ENCODE measurements at places on chromosomes 1 and 21.

DNA sequence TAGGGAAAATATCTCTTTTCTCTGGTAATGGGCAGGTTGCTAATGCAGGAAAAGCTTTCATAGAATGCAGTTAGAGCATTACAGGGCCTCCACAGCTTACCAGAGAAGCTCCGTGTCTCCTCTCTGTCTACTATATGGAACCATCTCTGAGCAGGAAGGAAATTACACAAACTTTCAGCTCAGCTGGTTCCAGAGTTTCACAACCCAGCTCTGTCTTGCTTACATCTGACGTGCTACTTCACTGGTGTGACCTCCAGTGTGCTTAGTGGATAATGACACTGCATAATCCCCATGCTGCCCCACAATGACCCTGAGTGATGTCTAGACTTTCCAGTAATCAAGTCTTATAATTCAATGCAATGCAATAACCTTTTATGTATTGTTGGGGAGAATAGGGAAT, 4.3 kb upstream of the FGGY start:
- DNase-seq, result no peak

DNA sequence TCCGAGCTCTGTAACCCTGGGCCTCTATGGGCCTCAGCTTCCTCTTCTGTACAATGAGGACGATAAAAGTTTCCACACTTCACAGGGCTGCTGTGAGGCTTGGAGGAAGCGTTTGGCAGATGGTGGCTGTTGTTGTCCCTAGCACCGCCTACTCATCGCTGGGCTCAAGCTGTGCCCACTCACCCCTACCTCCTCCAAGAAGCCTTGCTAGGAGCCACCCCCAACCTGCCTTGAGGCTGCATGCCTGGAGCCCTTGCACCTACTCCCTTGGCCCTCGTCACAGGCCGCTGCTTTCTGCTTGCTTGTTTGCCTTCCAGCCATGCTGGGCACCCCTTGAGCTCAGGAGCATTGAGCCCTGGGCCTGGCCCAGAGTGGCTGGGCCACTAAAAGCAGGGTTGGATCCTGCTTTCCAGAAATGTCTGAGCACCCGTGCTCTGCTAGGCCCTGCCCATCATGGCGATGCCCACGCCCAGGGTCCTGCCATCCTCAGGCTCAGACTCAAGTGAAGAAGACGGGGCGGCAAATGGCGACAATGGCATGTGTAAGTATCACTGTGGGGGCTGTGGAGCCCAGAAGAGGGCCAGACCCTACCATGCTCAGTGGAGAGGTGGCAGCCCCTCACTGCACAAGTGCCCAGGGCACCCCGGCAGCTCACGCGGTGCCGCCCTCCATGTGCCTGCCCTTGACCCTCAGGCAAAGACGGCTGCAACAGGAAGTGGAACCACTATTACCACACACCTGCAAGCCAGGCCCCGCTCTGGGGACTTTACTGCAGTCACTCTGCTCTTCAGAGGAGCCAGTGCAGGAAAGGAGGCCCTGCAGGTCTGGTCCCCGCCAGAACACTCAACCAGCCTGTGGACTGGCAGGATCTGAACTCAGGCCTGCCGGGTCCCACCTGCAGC, 9.5 kb downstream of the SH3BGRL3 start:
- DNase-seq, result no peak

- DNase-seq, result no peak
Measured at GRCh38 chr1:86460998-86461397, 7.7 kb upstream of the CLCA1 start.

GRCh38 chr1:59759156-59759925, 55.4 kb upstream of the HOOK1 start:
- peak; percentile 49 for DNase-seq

DNA sequence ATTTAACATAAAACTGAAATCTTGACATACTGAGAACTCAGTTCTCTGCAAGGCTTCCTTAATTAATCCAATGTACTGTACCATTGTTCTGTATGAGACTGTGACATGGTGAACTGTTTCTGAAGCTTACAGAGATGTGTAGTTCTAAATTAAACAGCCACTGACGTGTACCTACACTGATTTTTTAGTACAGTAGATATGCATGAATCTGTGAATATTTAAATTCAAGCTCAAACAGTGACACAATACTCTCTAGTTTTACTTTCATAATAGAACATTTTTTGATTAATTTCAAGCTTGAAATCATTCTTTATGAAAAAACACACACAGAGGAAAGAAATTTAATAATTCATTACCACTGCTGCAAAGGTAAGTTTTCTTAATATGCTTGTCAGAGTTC, 577.4 kb downstream of the PTBP2 start:
- DNase-seq, result no peak

- no peak for DNase-seq
Measured at GRCh38 chr1:151976858-151977257, 16.8 kb downstream of the S100A10 start.

DNA sequence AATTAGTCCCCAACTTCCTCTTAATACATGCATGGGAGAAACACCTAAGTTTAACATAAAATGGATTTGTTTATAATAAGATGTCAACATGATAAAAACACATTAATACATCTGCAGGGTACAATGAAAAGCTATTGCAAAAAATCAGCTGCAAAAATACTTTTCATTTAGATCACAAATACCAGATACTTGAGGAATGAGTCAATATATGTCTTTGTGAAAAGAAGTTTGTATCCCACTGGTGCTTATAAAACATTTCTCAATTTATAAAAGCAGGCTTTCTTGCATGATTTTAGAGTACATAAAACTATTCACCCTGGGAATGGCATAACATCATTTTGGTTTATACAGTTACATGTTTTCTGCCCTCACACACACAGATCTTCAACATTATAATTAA, 18.6 kb upstream of the PRKAA2 start:
- no peak for DNase-seq

- no peak for DNase-seq
Measured at GRCh38 chr1:14740016-14740415, 141.5 kb downstream of the KAZN start.

GRCh38 chr1:119380304-119380703, 11.7 kb downstream of the HAO2 start:
- no peak for DNase-seq

- DNase-seq, result no peak
Measured at GRCh38 chr1:40435876-40436275, 14.4 kb upstream of the ZFP69B start.

DNA sequence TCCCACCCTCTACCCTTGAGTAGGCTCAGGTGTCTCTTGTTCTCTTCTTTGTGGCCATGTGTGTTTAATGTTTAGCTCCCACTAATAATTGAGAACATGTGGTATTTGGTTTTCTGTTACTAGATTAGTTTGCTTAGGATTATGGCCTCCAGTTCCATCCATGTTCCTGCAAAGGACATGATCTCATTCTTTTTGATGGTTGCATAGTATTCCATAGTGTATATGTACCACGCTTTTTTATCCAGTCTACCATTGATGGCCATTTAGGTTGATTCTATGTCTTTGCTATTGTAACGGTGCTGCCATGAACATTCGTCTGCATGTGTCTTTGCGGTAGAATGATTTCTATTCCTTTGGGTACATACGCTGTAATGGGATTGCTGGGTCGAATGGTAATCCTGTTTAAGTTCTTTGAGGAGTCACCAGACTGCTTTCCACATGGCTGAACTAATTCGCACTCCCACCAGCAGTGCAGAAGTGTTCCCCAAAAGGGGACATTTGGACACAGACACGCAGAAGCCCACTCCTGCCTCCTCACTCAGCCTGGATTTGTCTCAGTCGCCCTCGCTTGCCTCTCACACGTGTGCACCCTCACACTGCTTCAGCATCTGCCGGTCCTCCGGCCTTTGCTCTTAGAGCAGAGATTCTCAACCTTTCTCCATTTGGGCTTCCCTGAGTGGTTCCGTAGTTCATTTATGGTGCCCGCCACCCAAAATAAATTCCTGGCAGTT, 3.7 kb downstream of the MX2 start:
- DNase-seq, result no peak

GRCh38 chr1:33045814-33046213, 9.1 kb upstream of the AK2 start:
- DNase-seq, result no peak

DNA sequence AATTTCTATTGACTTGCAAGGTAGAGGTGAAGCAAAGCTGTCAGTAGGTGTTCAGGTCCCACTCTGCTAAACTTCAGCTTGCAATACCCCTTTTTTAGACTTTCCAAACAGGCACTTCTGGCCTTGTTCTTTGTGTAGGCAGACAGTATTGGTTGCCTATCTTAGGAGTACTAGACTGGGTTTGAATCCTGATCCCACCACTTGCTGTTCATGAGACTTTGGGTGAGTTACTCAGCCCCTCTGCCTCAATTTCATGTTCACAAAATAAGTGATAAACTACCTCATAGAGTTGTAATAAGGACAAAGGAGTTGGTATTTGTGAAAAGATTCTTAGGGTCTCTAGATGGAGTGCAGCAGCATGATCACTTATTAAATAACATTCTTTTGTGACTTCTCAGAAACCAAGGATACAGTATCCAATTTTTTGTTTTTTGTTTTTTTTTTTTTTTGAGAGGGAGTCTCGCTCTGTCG, 5.2 kb downstream of the RCC1 start:
- no peak for DNase-seq

DNA sequence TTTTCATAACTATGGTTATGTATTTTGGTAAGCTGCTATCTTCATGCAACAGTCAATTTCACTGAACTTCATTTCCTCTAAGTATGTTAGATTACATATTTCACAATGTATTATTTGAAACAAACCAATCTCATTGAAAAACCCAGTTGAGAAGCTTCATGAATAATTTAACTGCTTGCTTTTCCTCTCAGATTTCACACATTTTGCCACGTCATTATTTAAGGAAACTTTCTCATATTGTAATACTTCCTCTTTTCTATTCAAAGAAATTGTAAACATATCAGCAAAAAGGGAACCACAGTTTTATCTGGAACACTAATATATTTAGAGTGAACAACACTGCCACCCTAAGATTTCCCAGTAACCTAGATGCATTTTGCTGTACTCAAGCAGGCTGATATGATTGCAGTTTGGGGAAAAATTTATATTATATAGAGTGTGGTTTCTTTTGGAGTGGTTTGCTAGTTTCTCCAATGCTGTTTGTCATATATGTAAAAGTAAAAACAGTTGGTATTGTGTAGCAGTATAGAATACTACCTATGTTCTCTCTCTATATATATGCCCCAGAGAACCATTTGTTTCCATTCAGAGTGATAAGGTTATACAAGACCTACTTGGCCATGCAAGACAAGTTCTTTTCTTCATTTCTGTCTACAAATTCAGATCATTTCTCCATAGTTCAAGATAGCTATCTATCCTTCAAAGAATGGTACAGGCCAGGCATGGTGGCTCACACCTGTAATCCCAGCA, 28.4 kb upstream of the AHCTF1 start:
- DNase-seq, result no peak

DNA sequence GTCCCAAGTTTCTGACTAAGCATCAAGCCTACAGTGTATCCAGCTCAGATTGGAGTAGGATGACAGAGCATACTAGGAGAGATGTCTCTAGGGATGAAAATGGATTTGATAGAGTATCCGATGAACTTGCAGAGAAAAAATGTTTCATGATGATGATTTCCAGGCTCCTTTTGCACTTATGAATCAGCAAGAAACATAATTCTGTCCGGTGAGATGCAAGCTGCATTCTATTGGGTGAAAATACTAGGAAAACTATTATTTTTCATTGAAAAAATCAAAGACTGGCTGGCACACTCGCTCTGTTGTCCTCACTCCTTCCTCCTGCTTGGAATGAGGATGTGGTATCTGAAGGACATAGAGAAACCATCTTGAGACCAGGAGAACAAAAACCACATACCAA, 35.4 kb upstream of the RAB3GAP2 start:
- no peak for DNase-seq

DNA sequence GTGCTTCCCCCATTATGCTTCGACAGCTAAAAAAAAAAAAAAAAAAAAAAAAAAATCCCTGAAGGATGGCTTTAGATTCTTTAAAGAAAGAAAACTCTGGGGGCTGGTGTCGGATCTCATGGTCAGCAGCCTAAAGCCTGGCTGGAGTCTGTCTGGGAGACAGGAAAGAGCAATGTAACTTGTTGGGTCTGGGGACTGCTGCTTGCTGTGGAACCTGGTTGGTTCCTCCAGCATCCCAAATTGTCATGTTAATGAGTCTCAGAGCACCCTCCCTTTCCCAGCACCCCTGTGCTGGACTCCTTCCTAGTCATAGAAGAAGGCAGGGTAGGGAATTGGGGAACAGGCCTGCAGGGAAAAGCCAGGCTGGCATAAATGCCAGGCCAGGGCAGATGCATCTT, 3.0 kb downstream of the KCNC4 start:
- no peak for DNase-seq

DNA sequence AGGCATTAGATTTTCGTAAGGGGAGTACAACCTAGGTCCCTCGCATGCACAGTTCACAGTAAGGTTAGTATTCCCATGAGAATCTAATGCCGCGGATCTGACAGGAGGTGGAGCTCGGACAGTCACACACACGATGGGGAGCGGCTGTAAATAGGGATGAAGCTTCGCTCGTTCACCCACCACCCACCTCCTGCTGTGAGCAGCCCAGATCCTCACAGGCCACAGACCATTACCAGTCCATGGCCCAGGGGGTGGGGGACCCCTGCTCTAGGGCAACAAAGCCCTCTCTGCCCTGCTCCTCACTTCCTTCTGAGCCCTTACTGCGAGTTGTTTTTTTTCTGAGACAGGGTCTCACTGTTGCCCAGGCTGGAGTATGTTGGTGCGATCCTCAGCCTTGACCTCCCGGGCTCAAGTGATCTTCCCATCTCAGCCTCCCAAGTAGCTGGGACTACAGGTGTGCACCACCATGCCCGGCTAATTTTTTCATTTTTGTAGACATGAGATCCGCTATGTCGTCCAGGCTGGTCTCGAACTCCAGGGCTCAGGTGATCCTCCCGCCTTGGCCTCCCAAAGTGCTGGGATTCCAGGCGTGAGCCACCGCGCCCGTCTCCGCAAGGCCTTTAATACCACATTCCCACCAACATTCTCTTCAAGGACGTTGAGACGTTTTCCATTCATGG, 21.3 kb downstream of the TRPM2 start:
- DNase-seq, result no peak

GRCh38 chr1:230286166-230286889, 139.8 kb downstream of the PGBD5 start:
- no peak for DNase-seq

GRCh38 chr1:173164686-173165085, 42.4 kb downstream of the TNFSF4 start:
- DNase-seq, result no peak

- DNase-seq, result no peak
Measured at GRCh38 chr1:94384485-94385265, 33.5 kb upstream of the ABCD3 start.

- no peak for DNase-seq
Measured at GRCh38 chr1:97986041-97987005, 65.5 kb upstream of the DPYD start.

GRCh38 chr1:38834937-38835827, 24.4 kb downstream of the RRAGC start:
- DNase-seq, result no peak

DNA sequence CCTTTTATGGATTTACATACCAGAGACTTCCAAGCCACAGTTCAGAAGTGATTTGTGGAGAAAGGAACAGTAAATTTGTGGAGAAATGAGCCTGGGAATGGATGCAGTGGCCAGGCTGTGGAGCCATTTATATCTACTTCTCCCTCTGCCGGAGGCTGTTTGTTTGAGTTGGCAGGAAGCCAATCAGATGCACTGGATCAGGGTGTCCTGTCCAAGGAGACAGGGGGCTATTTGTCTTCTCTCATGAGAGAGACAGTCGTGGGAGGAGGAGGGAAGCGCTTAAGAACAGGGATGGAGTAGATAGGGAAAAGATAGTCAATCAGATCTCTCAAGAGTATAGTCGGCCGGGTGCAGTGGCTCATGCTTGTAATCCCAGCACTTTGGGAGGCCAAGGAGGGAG, 2.8 kb upstream of the HAPLN2 start:
- DNase-seq, result no peak

- no peak for DNase-seq
Measured at GRCh38 chr1:27368869-27369582, 2.3 kb upstream of the MAP3K6 start.

All from stimulated activated CD4-positive, alpha-beta T cell treated with anti-CD3 and anti-CD28 coated beads, TNF-alpha, amount 100 ng/mL, for 1 hour (primary cell).